ENCODE measurements at places on chromosomes 5 and 9.

GRCh38 chr5:153372425-153373129 is 117.9 kb upstream of the GRIA1 start:
- DNase-seq: no peak

- peak; percentile 73 for DNase-seq
These were observed 12.2 kb downstream of the GPR150 start for GRCh38 chr5:95631991-95632675.

DNA sequence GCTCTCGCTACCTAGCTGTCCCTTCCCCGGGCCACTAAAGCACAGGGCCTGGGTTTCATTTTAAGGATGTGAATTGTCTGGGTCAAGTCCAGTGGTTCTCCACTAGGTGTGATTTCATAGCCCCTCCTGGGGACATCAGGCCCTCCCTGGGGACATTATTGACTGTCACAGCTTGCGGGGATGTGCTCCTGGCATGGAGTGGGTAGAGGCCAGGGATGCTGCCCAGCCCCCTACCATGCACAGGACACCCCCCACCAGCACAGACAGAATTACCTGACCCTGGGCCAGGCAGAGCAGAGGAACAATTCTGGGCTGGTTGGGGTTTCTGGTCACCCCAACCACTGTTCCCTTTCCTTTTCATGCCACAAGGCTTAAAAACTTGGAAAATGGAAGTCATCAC is 4.1 kb downstream of the FAM78A start:
- DNase-seq: no peak

DNA sequence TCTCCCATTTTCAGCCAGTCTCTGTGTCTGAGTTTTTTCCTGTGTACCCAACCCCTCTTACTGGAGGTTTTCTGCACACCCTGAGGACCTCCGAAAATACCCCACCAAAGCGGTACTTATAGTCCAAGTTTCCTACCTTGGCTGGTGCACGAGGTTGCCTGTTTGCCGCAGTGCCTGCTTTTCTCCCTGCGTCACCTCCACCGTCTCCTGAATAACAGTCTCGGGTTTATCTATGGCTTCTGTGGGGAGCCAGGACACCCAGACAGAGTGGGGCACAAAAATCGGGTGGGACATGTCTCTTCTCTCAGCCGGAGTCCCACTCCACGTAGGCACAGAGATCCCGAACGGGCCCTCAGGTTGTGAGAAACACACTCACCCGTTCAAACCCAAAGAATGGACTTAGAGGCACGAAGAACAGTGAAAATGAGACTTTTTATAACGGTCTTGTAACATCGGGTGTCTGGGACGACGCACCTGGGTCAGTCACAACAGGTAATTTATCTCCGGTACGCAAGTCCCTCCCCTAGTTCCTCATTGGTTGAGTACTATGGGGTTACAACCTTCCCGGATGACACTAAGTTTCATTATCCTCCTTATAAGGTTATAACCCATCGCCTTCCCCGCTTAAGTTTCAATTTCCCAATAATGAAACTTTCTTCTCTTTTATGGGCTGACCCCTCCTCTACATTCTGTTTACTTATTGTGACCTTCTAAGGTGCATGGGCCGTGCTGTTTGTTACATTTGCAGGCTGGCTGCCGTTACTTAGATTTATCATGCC is 970.2 kb upstream of the COX7C start:
- no peak for DNase-seq

DNA sequence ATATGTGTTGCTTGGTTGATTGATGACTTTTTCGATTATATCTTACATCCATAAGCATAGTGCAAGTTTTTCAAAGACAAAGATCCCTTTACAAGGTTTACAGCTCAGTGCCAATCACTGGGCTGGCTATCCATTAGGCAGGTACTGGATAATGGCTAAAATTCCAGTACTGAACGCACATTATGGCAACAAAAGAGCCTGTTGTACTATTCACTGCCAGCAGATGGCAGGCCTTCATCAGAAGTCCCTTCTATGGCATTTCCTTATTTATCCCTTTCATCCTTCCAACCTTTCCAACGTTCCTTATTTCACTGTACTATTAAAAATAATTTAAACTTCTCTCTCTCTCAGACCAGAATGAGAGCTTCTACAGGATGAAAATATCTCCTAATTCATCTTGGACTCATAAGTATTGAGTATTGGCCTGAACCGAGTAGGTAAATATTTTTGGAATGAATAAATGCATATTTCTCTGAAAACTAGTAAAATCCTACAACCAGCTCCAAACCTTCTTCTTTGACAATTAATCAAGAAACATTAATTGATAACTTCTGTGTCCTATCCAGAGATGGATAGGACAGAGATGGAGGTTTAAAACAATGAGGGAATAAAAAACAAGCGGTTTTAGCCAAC is 6.7 kb upstream of the WNT8A start:
- DNase-seq: peak; percentile 78

Data from fibroblast of pulmonary artery (primary cell).